Dermis blood vessel endothelial cell (primary cell): ENCODE measurements at places on chromosomes 2 and 18. TPM values are rescaled to one million over a fixed set of nuclear protein-coding genes. Genes with fewer than 3 reads are reported as not detected.
A peak's percentile ranks its signal among the peaks of the same experiment; 100 is the strongest.

Gene TPRKB
- 29.8 and 45.9 TPM in 2 replicates for total RNA-seq

Gene SLC5A6
- total RNA-seq = 52.8 and 58.4 TPM in 2 replicates

Gene KCNS3
- total RNA-seq = 1.3 and 1.5 TPM in 2 replicates

Gene POTEI
- total RNA-seq = 0.34 and 0.51 TPM in 2 replicates

Gene FAP
- total RNA-seq = 1.8 and 6.6 TPM in 2 replicates

Gene HMSD
- not detected in 2 replicates for total RNA-seq

Gene TMEM178A
- total RNA-seq = not detected in 2 replicates

Gene DES
- total RNA-seq = not detected in 2 replicates

Gene CBLN2
- not detected in 2 replicates for total RNA-seq

Gene MARS2
- total RNA-seq = 8.7 and 9.4 TPM in 2 replicates

Gene CDCA7
- 5.4 and 13.2 TPM in 2 replicates for total RNA-seq

Gene KCNIP3
- total RNA-seq = 0.14 and 0.51 TPM in 2 replicates

Gene POTEJ
- total RNA-seq = 0.34 and 0.47 TPM in 2 replicates

Gene DSC3
- under 0.01 and 0.14 TPM in 2 replicates for total RNA-seq

DNA sequence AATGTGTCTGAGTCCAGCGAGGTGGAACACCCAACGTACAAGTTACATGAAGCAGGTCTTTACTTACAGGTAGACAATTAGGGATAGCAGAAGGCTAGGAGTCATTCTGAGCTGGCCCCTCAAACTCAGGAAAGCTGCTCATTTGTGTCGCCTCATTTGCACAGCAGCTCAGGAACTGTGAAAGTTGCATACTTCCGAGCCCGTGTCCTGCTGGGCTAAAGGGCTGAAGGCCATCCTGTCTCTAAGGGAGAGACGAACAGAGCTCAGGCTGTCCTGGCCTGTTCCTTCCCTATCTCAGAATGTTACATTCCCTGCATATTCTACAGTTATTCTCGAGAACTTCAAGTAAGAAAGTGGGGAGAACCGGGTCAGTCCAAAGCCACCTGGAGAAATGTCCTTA is 99.0 kb downstream of the FAM124B start:
- no peak for DNase-seq

- DNase-seq = peak; percentile 74
These were observed 142.0 kb downstream of the COPS8 start for GRCh38 chr2:237227592-237228280.

DNA sequence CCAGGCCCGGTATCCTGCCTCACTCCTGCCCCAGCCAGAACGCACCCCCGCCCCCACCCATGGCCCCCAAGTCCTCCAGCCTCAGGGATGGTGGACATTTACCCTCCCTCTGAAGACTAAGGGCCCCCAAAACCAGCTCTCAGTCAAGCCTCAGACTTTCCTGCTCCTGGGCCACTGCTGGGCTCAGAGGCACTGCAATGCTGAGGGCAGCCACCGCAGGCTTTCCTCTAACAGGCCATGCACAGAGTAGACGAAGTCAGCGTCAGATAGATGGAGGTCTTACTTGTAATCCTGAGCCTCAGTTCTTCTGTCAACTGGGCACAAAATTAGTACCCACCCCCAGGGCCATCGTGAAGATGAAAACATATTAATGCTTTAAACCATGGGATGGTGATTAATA is 92.6 kb downstream of the TTC32 start:
- DNase-seq = no peak

DNA sequence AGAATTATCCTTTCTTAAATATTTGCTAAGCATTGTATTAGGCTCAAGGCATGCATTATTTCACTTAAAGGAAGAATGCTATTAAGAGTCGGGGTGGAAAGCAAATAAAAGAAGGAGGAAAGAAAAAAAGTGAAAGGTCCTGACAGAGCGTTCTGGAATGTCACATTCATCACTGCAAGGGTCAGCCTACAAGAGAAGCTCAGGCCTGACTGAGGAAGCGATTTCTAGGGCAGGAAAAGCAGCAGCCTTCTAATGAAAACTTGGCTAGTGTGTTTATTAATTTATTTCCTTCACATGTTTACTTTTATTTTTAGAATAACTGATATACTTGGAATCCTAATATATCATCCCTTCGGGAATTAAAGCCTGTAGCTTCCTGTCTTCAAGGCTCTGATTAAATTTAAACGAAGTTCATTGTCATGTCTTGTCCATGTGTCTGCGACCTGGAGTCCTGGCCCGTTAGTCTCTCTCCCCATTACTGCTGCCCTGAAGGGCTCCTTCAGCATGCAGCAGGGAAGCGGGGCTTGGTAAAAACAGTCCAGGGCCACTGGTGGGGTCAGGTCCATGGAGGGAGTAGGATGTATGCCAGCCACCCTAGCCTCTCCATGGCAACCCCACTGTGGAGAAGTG is 119.2 kb upstream of the CCDC68 start:
- no peak for DNase-seq

DNA sequence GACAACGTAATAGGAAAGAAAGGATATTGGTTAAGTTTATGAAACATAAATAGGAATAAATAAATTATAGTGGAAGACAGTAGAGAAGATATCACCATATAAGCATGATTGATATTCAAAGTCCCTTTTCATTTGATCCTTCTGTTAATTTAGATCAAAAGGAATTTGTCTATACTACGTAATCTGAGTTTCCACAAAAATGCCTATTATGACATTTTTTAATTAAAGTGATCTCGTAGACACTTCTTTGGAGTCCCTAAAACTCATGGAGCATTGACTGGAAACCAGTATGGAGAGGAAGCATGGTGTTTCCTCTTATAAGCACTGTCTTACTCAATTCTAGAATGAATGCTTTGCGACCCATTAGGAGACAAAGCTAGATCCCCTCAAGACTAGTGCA is 411.4 kb upstream of the SPHKAP start:
- no peak for DNase-seq

DNA sequence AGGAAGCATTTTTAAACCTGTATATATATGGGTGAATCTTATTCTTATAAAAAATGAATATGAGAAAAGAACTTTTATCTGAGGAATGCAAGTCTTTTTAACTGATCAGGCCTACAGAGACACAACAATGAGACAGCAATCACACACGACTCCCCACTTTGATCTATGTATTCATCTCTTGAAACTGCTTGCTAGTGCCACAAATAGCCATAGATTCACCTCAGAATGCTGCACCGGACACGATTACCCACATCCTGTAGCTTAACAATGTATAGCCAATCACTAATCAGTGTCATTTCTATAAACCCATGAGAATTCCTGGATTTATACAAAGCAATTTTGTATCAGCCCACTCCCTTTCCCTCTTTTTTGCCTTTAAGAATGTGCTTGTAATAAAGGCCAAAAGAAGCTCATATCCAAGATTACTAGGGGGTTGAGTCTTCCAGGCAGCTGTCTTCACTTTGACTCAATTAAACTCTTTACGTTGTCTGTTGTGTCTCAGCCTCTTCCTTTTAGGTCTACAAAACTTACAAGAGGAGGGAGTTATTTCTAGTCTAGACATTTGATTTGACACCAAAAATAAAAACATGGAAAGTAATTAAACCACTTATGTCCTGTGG is 94.9 kb downstream of the MBD2 start:
- DNase-seq = peak; percentile 11

GRCh38 chr2:54073796-54074195 is 41.6 kb upstream of the ACYP2 start:
- peak; percentile 57 for DNase-seq

DNA sequence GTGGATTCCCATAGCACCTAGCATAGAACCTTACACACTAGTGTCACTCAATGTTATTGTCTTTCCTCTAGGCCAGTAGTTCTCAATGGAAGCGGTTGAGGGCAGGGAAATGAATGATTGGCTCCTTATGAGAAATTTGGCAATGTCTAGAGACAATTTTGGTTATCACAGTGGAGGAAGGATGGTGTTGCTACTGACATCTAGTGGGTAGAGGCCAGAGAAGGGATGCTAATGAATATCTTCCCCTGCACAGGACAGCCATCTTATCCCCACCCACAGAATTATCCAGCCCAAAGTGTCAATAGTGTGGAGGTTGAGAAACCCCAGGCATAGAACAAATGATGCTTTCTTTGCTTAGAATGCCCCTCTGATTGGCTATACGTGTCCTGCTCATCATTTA is 15.8 kb downstream of the C18orf63 start:
- peak; percentile 34 for DNase-seq

- peak; percentile 30 for DNase-seq
These were observed 14.7 kb upstream of the MAPRE2 start for GRCh38 chr18:35026407-35027061.

DNA sequence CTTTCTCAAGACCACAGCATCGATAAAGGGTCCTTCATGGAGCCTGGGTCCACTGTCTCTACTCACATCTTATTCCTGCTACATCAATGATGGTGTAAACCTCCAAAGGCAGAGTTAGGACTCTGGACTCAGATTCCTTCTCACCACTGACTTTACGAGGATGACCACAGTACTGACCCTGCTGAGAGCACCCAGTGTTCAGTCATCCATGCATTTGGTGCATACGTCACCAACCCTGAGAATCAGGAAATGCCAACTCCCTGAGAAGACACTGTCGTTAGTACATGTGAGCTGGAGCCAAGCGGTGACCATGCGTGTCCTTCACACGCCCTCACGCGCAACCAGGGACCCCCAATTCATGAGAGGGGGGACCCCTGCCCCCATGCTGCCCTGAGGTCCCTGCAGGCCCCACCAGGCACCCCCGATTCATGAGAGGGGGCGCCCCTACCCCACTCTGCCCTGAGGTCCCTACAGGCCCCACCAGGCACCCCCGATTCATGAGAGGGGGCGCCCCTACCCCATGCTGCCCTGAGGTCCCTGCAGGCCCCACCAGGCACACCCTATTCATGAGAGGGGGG is 178.4 kb upstream of the TPO start:
- no peak for DNase-seq

- DNase-seq = no peak
These were observed 149.8 kb downstream of the OSR1 start for GRCh38 chr2:19208479-19209199.

DNA sequence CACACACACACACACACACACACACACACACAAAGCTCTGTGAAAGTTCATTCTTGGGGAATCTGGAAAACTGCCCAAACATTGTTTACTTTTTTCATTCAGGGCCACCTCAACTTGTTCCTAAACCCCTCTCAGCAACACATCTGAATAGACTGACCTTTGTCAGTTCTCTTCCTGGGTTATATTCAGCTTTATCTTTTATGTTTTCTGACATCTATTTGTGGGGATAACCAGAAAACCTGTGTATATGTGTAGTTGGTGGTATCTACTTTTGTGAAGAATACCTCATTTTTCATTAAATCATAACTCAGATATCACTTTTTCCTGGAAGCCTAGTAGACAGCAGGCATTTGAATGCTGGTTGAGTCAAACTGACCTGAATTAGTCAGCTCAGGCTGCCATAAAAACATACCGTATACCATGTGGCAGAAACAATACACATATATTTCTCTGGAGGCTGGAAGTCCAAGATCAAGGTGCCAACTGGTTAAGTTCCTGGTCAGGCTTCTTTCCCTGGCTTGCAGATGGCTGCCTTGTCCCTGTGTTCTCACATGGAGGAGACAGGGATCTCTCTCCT is 11.0 kb upstream of the RNF144A start:
- no peak for DNase-seq

DNA sequence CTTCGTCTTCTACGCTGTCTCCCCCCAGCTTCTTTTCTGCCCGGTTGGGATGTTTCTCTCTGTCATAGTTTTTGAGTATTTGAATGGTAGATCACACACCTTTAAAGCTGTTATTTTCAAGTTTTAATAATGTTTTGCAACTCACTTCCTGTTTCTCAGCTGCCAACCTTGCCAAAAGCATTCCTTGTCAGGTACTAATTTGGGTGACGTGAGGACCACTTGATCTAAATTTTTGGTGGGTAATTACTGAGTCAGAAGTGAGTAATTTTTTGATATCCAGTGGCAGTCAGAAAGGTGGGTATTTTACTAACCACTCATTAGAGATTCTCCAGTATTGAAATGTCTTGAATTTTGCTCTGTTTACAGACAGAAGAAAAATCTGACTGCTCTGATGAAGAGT is 852.4 kb upstream of the FANCL start:
- no peak for DNase-seq

DNA sequence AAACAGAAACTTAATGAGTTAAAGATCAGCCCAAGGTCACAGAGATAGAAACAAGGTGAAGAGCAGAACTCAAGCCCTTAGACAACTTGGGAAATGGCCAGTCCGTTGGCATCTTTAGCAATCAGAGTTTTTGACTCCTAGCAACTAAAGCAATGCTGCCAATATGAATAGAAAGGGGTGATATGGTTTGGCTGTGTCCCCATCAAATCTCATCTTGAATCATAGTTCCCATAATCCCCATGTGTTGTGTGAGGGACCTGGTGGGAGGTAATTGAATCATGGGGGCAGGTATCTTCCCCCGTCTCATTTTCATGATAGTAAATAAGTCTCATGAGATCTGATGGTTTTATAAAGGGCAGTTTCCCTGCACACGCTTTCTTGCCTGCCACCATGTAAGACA is 170.2 kb downstream of the DDX1 start:
- no peak for DNase-seq

- no peak for DNase-seq
These were observed 255.4 kb downstream of the ALPK2 start for GRCh38 chr18:58373481-58373880.
